Activated CD4-positive, alpha-beta T cell treated with anti-CD3 and anti-CD28 coated beads, Interleukin-10, Interleukin-2, amounts not matched to agents 100 ng/mL and 50 ng/mL, durations not matched to agents 16 hours and 8 hours (primary cell): ENCODE measurements at places on chromosomes 3 and 15.
A peak's percentile ranks its signal among the peaks of the same experiment; 100 is the strongest.

GRCh38 chr15:70258369-70259027, 160.8 kb upstream of the TLE3 start:
- DNase-seq, result peak; percentile 77

DNA sequence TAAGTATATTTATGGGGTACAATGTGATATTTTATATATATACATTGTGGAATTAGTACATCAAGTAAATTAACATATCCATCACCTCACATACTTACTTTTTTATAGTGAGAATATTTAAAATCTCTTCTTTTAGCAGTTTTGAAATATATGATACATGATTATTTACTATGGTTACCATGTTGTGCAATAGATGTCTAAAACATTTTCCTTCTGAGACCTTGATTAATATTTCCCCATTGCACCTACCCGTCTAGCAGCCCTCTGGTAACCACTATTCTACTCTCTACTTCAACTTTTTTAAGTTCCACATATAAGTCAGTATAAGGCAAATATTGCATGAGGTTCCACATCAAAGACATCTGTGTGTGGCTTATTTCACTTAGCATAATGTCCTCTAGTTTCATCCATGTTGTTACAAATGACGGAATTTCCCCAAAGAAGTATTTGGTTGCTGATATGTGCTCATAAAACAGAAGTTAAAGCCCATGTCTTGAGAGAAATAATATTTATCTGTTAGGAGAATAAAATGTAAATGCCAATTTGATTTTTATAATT, 29.6 kb upstream of the NFKBIZ start:
- DNase-seq, result no peak

- peak; percentile 91 for DNase-seq
These were observed 8.3 kb downstream of the PSTPIP1 start for GRCh38 chr15:77002954-77003912.

DNA sequence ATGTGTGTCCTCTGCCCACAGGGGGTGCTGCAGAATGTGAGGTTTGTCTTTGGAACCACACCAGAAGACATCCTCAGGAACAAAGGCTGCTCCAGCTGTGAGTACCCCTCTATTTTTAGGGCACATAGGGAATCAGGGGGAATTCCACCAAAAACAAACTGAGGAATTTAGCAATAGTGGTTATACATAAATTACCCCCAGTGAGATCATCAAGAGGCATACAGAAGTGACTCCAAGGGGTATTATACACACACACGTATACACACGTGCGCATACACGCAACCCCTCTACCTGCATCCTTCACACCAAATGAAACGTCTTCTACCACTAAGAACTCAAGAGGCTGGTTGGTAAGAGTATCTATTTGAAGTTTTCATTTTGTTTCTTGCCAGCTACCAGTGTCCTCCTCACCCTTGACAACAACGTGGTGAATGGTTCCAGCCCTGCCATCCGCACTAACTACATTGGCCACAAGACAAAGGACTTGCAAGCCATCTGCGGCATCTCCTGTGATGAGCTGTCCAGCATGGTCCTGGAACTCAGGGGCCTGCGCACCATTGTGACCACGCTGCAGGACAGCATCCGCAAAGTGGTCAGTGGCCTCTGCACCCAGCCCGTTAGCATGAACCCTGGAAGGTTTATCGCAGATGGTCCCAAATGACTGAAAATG, 2.9 kb downstream of the THBS1 start:
- DNase-seq, result peak; percentile 49

- DNase-seq, result no peak
These were observed 43.2 kb upstream of the TSEN2 start for GRCh38 chr3:12440927-12441714.

GRCh38 chr3:185332026-185332735, 30.8 kb upstream of the MAP3K13 start:
- peak; percentile 74 for DNase-seq

- no peak for DNase-seq
These were observed 4.4 kb upstream of the ZNF609 start for GRCh38 chr15:64455961-64456371.

DNA sequence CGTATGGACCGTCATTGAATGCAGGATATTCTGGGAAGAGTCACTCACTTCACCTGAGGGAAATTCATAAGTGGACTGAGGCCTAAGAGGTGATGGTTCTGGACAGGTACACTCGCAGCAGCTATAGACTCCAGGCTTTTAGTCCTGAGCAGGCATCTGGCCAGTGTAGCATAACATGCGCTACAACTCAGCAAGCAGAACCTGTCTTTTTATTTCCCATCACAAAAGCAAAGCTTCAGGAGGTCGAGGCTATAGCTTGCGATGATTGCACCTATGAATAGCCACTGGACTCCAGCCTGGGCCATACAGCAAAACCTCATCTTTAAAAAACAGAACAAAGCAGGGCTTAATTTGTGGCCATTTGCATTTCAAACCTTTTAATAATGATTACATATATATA, 185.8 kb downstream of the KCNH8 start:
- no peak for DNase-seq

DNA sequence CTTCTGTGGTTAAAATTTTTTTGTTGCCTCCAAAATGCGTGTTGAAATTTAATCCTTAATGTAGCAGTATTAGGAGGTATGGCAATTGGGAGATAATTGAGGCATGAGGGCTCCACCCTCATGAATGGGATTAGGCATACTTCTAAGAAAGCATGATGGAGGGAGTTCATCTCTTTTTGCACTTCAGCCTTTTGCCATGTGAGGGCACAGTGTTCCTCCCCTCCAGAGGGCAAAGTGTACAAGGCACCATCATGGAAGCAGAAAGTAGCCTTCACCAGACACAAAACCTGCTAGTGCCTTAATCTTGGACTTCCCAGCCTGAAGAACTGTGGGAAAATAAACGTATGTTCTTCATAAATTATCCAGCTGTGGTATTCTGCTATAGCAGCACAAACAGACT, 429.5 kb downstream of the ZIC1 start:
- no peak for DNase-seq
